ENCODE measurements at places on chromosomes 13 and 19.

- H3K27me3 ChIP-seq = no peaks in the 10 kb centered on the region
- H3K4me3 ChIP-seq = no peak overlapping the region
- DNase-seq = no peak
- H3K4me1 ChIP-seq = no peaks in the 10 kb centered on the region
- no peaks in the 10 kb centered on the region for H3K36me3 ChIP-seq
- H3K27ac ChIP-seq = no peak overlapping the region
These were observed 630.9 kb upstream of the PCDH20 start for GRCh38 chr13:62046512-62046911.

- H3K4me3 ChIP-seq = no peak overlapping the region
- no peaks in the 10 kb centered on the region for H3K4me1 ChIP-seq
- no peak overlapping the region for H3K27ac ChIP-seq
- H3K27me3 ChIP-seq = no peaks in the 10 kb centered on the region
These were observed 219.9 kb upstream of the IRS2 start for GRCh38 chr13:110006304-110006703.

- peaks cover 8% of the 10 kb centered on the region for H3K36me3 ChIP-seq
- no peak for DNase-seq
- no peak overlapping the region for H3K4me3 ChIP-seq
These were observed 28.3 kb upstream of the KCTD4 start for GRCh38 chr13:45229172-45229571.

GRCh38 chr13:24243302-24243701 is 66.1 kb upstream of the C1QTNF9 start:
- no peak overlapping the region for H3K27ac ChIP-seq
- no peak for DNase-seq
